ENCODE measurements at places on chromosomes 12 and 14.
A peak's percentile ranks its signal among the peaks of the same experiment; 100 is the strongest.

- no peak for DNase-seq
Observed at GRCh38 chr14:81341781-81342180, 58.3 kb downstream of the STON2 start.

GRCh38 chr12:106341086-106341877 lies 16.3 kb upstream of the POLR3B start:
- no peak for DNase-seq

DNA sequence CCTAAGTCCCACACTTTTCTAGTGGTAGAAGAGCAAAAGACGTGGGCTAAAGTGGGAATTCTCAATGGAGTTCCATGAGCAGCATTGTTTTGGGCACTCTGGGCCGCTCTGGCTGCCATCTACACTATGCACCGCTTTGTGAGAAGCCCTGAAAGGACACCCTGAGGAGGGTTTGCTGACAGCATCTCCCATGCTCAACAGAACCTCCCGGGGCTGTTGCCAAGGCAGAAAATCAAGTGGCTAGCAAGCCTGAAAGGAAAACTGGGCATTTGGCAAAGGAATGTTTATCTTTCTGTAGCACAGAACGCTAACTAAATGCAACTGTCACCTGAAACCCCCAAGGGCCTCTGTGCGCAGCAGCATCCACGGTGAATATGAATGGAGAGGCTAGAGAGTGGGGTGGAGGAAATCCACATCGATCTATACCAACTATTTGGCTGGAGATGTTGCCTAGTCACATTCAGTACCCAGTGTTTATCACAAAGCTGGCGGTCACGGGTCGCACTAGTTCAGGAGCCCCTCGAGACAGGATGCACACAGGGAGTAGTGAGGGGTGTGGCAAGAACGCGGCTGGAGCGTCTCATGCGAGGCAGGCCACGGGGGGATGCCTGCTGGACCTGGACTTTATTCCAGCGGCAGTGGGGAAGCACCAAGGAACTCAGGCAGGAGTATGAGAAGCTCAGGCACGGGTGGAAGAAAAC lies 14.2 kb downstream of the APPL2 start:
- DNase-seq: no peak

DNA sequence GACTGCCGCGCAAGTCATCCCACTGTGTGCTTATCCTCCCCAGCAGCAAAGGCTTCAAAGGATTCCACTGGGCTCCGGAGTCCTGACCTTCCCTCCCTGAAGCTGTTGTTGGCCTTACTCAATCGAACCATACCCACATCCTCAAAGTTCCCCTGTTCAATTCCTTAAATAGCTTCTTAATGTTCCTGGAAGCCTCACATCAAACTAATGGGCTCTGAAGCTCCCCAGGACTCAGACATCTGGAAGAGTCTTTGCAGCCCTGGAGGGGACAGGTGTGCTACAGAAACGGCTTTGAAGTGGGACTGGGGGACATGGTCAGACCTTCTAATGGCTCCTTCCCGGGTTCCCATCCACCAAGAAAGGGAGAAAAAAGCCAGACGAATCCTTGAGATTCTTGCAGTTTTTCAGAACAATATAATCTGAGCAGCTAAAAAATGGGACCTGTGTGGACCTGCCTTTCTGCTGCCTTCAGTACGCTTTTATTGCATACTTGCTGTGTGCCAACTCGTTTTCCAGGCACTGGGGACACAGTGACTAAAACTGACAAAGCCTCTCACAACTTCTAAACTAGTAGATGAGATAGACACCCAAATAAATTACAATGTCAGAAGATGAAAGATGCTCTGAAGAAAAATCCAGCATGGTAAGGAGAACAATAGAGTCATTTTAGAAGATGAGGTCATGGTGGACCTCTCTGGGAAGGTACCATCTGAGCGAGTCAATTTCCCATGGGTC lies 204.5 kb downstream of the MON2 start:
- no peak for DNase-seq

DNA sequence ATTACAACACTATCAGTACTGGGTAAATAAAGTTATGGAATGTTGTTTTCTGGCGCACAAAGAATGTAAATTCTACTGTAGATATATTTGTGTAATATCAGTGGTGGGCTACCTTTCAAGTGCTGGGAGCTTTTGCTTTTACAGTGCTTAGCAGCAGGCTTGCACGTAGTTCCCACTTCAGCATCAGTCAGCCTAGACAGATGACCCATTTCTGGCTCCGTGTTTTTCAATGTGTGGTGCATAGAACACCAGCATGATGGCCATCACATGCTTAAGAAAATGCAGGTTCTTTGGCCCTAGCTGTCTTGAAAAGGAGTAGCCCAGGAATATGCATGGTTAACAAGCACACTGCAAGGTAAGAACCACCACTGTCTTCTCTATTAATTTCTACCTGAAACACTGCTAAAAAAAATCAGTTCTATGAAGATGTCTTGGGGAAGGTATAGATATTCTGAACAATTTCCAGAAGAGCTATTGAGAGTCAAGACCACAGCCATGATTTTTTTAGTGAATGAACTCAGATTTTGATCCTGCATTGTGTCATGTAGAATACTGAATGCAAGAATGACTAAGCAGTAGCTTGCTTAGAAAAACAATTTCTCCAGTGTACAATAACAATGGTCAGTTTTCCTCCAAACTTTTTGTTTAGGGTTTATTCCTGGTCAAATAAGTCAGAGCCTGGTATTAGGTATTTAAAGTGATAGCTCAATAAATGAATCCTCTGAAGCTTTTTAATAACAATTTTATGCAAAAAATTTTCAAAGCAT lies 195.7 kb downstream of the AKAP6 start:
- DNase-seq: no peak

DNA sequence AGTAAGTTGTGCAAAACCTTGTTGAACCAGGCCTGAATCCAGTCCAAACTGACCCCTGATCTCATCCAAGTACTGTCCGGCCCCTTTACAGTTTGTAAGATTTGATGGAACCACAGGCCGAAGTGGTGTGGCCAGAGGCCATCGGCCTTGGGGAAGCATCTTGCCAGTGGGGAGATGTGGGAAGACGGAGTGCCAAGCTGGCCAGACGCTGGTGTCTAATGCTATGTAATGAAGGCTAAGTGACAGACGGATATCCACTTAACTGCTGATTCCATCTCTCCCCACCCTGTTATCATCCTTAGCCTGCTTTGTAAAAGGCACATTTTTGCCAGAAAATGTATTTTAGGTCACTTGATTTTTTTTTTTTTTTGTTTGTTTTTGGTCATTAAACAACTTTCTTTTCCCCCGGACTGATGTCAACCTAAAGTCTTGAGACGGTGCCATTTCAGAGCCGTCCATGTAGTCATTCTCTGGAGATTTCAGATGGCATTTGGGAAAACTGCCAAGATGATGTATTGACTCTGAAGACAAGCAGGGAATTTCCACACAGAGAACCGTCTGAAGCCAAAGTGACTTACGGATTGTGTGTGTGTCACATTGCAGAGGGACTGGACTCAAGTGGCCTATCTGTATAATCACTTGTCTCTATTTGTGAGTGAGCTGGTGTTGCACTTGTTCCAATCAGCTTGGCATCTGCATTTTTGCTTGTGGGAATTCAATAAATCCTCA lies 86.5 kb upstream of the MANSC4 start:
- no peak for DNase-seq

- no peak for DNase-seq
Observed at GRCh38 chr14:81401420-81402122, 1.4 kb upstream of the STON2 start.

- DNase-seq: no peak
Observed at GRCh38 chr14:63951021-63951420, 98.2 kb downstream of the SYNE2 start.

DNA sequence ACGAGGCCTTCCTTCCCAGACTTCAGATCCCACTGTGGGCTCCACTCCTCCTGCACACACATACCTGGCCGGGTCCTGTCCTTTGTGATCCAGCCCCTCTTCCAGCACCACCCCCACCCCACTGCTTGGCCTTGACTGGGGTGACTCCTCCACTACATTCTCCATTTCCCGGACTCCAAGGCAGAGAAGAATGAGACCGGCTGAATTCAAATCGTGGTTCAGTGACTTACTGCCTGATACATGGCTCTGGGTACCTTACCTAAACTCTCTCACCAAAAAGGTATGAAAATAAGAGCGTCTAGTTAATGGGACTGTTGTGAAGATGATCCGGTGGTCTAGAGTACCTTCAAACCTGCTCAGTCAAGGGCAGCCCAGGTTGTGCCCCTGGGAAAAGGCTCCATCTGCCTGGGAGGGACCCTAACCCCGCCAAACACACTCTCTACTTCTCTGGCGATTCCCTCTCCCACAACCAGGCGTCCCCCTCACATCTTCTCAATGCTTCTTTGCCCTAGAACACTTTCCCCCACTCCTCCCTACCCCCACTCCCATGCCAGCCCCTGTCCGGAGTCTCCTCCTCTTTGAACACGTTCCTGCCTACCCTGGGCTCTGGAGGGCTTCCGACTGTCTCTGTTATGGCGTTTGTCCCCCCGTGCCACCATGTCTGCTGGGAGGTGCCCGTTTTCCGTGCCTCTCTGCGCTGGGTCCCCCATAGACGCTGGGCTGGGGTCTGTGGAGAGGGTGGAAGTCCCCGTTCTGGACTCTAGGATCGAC lies 1.5 kb upstream of the ZBTB42 start:
- no peak for DNase-seq

- no peak for DNase-seq
Observed at GRCh38 chr12:98808243-98808875, 163.3 kb downstream of the APAF1 start.

- DNase-seq: no peak
Observed at GRCh38 chr12:131131808-131132117, 178.1 kb downstream of the ADGRD1 start.

- DNase-seq: peak; percentile 26
Observed at GRCh38 chr14:68711561-68712309, 81.1 kb downstream of the ZFP36L1 start.

DNA sequence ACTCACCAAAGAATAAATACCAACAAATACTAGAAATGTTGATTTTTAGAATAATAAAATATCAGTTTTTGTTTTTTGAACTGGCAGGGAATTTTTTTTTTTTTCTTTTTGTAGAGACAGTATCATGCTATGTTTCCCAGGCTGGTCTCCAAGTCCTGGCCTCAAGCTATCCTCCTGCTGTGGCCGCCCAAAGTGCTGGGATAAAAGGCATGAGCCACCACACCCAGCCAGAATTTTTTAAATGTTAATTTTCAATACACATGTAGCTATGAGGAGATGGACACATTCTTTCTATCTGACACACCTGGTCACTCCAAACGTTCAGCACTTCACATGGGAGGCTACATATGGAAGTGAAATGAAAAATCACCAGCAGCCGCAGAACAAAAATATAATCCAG lies 126.8 kb downstream of the ETV6 start:
- DNase-seq: no peak

DNA sequence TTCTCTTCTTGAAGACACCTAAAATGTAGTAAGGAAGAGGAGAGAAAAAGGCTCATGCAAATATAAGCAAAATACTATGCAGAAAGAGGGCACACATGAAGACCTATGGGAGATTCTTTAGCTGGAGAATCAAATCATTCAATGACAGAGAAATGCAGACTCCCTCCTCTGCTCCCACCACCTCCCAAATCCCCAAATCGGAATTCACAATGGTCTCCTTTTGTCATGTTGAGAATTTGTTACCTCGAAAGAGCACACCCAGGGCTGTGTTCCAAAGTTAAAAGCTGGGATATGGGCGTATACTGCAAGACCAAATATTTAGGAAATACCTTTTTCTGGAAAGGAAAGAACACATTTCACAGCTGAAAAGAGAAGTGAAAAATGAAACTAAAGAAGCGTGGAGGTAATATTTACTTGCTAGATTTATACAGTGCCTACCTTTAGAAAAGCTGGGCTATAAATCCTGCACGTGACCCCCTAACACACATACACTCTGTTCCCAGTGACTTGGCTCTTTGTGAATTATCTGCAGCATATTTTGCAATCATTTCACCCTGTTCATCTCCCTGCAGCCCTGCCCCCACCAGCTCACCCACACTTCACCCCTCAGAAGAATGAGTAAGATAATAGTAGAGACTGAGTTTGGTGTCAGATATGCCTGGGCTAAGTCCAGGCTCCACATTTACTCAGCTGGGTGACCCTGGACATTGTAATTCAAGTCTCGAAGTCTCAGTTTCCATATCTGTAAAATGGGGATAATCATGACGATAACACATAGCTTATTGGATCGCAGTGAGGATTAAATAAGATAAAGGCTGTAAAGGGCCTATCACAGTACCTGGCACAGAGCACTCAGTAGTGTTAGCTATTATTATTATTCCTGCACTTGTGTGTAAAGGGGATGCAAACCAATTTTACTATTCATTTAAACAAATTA lies 2.9 kb upstream of the CACNA1C start:
- no peak for DNase-seq

Measured in T-cell (primary cell).